ENCODE measurements at places on chromosomes 4 and X. TPM values are rescaled to one million over a fixed set of nuclear protein-coding genes. Genes with fewer than 3 reads are reported as not detected.

DNA sequence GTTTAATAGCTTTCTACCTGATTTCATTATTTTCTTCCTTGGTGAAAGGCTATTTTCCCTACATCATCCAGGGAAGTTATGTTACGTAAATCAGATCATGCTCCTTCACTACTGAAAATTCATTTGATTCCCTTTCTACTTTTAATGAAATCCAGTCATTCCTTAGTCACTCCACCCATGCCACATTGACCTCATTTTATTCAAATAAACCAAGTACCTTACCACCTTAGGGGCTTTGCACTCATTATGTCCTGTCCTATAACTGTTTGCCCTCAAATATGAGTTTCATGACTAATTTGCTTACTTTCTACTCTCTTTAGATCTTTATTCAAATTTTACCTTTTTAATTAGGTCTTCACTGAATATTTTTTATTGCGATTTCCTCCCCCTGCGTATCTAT, 374.0 kb downstream of the GRID2 start:
- no peak for DNase-seq

The RBM47 gene
- total RNA-seq = 1.8 TPM

GRCh38 chr4:63757929-63758328, 651.3 kb downstream of the TECRL start:
- no peak for DNase-seq

The CENPI gene
- total RNA-seq = 4.4 TPM

GRCh38 chr4:103904123-103904522, 184.3 kb upstream of the TACR3 start:
- DNase-seq = no peak

The IL2 gene
- not detected for total RNA-seq

GRCh38 chr4:184216515-184216914, 1.2 kb downstream of the ENPP6 start:
- no peak for DNase-seq

The YY2 gene
- total RNA-seq = 1.4 TPM

DNA sequence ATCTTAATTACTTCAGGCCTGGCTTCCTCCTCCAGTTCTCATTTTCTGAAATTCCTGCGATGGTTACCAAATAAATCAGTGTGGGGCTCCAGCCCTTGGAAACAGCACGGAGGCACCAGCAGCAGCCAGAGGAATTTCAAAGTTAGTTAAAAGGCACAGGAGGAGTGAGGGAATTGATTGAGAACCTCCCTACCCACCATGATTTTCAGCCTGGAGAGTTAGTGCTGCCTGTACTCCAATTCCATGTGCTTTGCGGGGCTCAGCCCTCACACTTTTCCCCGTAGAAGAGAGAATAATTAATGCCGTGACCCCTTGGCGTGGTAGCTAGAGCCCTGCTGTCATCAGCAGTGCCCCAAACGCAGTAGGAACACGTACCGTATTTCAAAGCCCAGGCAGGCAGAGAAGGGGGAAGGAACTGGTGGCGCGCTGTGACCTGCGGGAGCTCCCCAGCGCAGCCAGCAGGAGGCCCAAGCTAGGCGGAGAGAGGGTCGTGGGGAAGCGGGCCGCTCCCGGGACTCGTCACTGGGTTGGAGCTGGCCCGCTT, 84.0 kb upstream of the IGFBP7 start:
- no peak for DNase-seq

GRCh38 chr4:6029254-6029653, 11.0 kb upstream of the C4orf50 start:
- DNase-seq = no peak

The GPRASP3 gene
- total RNA-seq = 3.3 TPM

The ADGRL3 gene
- total RNA-seq = not detected

The PCDH18 gene
- total RNA-seq = 191 TPM

DNA sequence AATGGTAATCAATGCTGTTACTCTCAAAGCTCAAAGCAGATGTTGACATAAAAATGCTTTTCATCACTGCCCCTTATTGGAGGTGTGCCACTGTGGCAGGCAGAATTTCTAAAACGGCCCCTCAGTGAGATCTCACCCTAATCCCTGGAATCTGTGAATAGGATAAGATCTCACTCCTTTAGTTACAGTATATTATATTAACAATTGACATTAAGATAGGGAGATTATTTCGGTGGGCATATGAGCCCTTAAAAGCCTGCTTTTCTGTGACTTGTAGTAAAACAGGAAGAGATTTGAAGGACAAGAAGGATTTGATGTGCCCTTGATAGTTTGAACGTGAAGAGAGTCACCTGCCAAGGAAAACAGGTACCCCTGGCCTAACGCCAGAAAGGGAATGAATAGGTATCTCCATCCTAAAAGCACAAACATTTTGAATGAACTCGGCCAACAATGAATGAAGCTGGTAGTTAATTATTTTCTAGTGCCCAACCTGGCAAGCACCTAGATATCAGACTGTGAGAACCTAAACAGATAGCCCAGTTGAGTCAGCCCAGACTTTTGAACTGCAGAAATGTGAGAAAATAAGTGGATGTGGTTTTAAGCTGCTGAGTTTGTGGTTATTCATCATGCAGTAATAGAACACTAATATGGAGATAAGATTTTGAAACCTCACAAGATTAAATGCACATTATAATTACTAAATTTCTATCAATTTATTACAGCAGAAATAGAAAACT, 881.6 kb downstream of the PCDH18 start:
- no peak for DNase-seq

- no peak for DNase-seq
Observed at GRCh38 chrX:47093248-47093647, 15.0 kb downstream of the RGN start.

- DNase-seq = no peak
Observed at GRCh38 chr4:174449944-174450785, 72.1 kb downstream of the HPGD start.

DNA sequence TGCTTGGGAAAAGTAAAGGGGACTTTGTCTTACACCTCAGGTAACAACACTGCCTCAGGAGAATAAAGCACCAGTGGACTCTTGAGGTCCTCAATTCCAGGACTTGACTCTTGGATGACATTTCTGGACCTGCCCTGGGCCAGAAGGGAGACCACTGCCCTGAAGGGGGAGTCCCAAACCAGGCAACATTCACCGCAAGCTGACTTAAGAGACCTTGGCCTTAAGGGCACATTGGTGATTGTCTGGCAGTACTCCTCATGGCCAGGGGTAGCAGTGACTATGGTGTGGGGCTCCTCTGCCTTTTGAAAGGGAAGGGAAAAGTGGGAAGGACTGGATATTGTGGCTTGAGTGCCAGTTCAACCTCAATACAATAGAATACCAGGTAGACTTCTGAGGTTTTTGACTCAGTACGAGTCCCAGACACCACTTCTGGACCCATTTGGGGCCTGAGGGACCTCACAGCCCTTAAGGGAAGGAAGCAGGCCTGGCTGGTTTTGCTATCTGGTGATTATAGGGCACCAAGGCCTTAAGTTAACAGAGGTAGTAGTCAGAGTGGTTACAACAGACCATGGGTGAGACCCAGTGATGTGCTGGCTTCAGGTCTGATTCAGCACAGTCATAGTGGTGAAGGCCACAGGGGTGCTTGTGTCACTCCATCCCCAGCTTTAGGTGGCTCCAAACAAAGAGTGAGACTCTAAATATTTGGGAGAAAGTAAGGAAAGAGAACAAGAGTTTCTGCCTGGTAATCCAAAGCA, 121.2 kb upstream of the TET2 start:
- no peak for DNase-seq

The INTU gene
- 8.3 TPM for total RNA-seq

DNA sequence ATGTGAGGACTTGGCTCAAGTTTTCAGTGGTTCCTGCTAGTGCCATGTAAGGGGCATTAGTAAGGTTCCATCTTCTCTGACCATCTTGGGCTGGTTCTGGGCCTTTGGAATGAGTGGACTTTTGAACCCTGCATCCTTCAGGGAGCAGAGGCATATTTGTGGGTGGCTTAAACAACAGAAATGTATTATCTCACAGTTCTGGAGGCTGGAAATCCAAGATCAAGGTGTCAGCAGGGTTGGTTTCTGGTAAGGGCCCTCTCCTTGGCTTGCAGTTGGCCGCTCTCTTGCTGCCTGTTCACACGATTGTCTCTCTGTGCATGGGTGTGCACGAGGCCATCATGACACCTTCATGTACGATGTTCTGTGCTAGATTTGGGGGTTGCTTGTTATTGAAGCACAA, 21.3 kb downstream of the CCKAR start:
- no peak for DNase-seq

- DNase-seq = no peak
Observed at GRCh38 chrX:132634521-132634920, 145.7 kb upstream of the MBNL3 start.

DNA sequence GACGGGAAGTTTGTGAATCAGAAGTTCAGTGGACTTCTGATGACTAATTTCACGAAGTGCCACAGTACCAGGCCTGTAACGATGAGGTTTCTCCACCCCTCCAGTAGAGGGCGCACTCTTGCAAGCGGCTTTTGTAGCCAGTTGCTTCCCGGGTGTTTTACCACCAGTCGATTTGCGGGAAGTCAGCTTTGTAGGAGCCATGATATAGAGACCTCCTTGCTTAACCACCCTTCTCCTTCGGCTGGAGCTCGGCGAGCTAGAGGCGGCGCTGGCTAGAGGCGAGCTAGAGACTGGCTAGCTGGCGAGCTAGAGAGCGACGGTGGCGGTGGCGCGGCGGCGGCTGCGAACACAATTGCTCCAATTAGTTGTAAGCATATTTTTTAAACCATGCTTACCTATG, 72.0 kb downstream of the IL1RAPL1 start:
- no peak for DNase-seq

- no peak for DNase-seq
Observed at GRCh38 chr4:56990109-56990905, 11.6 kb downstream of the POLR2B start.

The DCLK2 gene
- total RNA-seq = 11.6 TPM

DNA sequence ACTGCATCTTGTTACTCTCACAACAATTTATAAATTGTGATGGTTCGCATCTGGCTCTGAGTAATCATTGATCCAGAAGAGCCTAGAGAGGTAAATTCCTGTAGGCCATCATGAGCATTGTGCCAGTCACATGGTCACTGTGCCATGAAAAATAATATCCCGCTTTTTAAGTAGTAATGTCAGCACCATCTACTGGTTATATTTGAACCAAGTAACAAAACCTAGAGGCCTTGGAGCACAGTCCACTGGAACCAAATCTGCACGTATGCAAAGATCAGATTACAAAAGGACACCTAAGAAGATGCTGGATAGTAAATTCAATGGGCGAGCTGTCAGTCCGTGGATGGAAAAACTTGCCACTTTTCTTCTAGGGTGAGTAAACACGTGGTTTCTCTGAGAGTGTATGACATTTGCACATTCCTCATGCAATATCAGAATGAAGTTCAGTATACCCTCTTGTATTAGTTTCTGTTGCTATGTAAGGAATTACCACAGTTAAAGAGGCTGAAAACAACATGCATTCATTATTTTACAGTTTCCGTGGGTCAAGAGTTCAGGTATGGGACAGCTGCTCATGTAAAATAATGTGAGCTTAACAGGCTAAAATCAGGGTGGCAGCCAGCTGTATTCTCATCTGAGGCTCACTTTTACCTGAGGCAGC, 26.8 kb downstream of the FAM114A1 start:
- DNase-seq = no peak

The UGT2A1 gene
- not detected for total RNA-seq

DNA sequence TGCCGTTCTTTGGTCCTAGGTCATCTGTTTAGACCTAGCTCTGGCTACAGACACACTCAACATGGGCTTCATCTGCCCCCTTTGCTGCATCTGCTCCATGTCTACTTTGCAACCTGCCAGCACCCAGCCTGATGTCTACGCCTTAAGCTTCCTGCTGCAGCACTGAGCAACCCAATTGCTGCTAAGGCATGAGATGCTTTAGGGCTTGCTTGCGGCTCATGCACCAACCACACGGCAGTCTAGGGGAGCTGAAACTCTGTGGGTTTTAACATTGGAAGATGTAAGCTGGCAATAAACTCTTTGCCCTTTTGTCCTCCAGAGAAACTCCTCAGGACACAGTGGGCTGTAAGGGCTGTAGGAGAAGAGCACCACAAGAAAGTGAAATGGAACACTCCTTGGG, 11.7 kb upstream of the CLNK start:
- no peak for DNase-seq

The TAB3 gene
- 16.2 TPM for total RNA-seq

GRCh38 chr4:163269166-163269565, 63.2 kb downstream of the NPY1R start:
- DNase-seq = no peak

GRCh38 chr4:13544606-13545393, 492 bp upstream of the NKX3-2 start:
- DNase-seq = peak; percentile 100

- DNase-seq = peak; percentile 75
Observed at GRCh38 chr4:183074288-183074990, 24.6 kb upstream of the WWC2 start.

- peak; percentile 99 for DNase-seq
Observed at GRCh38 chrX:1452516-1453394, at the start of gene ASMTL. ASMTL (minus strand) TSS chrX:1452909; CDS start chrX:1452840, 69 bp downstream.

GRCh38 chrX:71118985-71119535, 664 bp downstream of the MED12 start:
- DNase-seq = no peak

DNA sequence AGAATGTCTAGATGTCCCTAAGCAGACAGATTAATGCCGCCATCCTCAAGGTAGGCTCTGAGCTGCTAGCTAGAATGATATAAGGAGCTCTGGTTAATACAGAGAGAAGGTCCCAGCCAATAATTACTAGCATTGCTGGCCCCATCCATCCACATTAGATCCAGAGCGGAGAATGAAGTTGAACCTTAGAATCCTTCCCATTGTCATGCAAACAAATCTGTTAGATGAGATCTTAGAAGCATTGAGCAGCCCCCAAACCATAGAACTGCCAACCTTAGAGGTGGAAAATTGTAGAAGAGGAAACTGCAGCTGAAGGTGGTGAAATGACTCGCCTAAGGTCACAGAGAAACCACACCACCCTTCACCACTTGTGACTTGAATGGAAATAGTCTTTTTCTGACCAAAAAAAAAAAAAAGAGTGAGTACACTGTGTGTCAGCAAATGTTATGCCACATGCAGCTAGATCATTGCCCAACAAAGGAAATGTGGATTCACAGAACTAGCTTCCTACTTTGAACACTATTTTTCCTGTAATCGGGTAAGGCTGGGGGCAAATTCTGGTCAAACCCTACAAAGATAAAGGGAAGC, 162.1 kb downstream of the SMIM20 start:
- DNase-seq = no peak

The NDST3 gene
- total RNA-seq = not detected

The MED14 gene
- total RNA-seq = 34.7 TPM

DNA sequence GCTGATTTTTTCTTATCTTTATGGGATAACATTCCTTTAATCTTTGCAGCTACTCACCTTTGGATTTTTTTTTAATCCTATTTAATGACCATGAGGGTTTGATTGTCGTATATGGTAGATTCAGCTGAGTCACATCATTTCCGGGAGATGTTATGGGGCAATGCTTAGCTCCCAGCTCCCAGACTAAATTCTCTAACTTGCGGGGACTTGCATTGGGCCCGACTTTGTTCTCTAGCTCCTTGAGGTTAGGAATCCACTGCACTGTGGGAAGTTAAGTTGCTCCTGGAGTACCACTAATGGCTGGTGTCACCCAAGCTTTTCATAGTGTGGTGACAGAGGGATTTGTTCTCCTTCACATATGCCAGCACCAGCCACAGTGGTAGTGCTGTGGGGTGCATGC, 287.4 kb downstream of the TECRL start:
- DNase-seq = no peak
